ENCODE measurements at places on chromosomes 12 and 14.

DNA sequence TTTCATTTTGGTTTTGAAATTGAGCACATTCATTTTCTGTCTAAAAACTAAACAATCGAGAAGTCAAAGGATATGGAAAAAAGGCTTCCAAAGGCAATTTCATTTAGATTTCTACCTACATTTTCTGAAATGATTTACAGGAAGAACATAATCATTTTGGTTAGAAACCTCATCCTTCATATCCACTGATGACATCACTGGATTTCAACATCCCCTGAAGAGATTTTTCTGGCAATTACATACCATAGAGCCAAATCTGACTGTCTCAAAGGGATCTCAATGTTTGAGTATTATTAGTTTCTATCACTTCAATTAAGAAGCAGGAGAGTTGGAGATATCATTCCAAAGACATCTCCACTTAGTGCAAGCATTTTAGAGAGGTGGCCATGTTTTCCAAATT is 137.8 kb downstream of the TTC7B start:
- no peak for DNase-seq

DNA sequence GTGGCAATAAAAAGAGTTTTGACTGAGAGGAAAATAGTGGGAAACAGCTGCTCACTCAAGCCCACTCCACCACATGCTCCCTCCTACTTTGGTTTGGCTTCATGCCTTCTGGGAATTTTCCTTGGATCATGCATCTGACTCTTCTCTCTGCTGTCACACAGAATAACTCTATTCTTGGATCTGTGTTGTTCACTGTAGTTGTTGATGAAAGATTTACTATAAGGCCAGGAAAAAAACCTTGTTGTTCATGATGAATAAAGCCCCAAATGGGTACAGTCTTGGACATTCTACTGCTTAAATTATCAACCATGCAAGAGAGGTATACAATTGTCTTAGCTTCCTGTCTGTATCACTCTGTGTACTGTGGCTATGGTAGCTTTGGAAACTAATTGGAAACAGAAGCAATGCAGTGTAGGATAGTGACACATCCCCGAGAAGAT is 70.5 kb downstream of the TMX1 start:
- no peak for DNase-seq

GRCh38 chr14:75188520-75189268 is 12.3 kb upstream of the TMED10 start:
- DNase-seq: no peak

GRCh38 chr14:101584055-101584859 is 23.0 kb downstream of the DIO3 start:
- peak; percentile 10 for DNase-seq

- no peak for DNase-seq
Observed at GRCh38 chr14:91501951-91502930, 7.9 kb downstream of the PPP4R3A start.

GRCh38 chr12:73951956-73952703 is 585.5 kb upstream of the ATXN7L3B start:
- no peak for DNase-seq

- no peak for DNase-seq
Observed at GRCh38 chr14:21095430-21096205, 2.8 kb downstream of the ZNF219 start.

- DNase-seq: no peak
Observed at GRCh38 chr12:114658002-114658441, 26.0 kb downstream of the TBX3 start.

GRCh38 chr12:95762123-95762785 is 28.3 kb downstream of the NTN4 start:
- DNase-seq: no peak

GRCh38 chr12:48882972-48883304 is 17.3 kb upstream of the RND1 start:
- no peak for DNase-seq

- DNase-seq: no peak
Observed at GRCh38 chr14:79275292-79275655, 936.0 kb downstream of the DIO2 start.

DNA sequence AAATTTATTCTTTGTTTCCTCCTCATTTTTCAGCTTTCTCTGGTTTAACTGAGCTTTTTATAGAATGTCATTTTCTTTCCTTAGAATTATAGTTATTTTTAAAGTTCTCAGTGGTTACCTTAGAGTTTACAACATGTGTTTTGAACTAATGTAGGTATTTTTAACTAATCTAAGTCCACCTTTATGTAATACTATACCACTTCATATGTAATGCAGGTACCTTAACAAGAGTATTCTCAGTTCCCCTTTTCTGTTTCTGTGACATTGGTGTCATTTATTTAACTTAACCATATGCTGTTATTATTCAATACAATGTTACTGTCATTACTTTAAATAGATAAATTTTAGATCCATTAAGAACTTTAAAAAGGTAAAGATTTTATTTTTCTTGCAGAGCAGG is 30.3 kb upstream of the KCNC2 start:
- no peak for DNase-seq

DNA sequence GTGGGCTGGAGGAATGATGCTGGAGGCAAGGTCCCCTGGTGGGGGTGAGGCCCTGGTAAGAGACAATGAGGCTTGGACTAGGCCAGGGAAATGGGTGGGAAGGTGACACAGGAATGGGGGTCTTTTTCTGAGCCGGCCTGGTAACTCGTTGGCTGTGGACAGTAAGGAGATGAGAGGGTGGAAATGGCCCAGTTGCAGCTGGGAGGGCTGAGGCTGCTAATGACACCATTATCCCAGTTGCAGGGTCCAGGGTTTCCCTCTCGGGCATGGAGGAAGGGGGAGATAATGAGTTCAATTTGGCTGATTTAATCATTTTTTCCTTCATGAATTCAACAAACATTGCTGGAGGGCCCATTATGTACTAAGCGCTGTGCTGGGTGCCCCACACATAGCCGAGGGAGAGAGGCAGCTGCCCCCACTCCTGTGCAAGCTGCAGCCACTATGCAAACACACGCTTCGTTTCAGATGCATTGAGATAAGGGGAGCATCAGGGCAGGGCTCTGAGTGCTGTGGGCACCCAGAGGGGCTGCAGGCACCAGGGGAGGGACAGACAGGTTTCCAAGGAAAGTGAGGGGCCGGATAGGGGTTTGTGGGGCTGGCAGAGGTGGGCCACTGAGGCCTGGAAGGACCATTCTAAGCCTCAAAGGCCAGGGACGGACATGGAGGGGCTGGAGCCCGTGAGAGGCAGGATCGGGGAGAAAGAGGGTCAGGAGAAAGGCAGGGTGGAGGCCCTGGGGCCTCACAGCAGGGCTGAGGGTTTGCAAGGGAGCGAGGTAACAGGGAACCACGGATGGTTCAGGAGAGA is 43.2 kb upstream of the MEG3 start:
- no peak for DNase-seq

DNA sequence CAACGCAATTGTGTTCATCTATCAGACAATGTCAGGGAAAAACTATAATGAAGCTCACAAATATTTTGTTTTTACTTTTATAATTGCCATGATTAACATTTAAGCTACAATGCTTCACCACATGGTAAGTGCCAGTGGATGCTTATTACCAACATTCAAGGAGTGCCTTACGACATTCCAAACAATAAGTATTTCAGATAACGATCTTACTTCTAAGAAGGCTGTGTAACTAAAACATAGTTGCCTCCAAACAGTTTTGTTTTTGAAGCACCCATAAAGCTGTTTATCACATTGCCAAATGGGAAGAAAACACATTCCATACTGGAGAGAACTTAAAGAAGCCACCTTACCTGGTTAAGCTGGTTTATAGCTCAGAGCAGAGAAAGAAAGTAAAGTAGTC is 78.8 kb downstream of the RPS6KA5 start:
- DNase-seq: no peak

- no peak for DNase-seq
Observed at GRCh38 chr14:104980611-104981531, 2.7 kb upstream of the AHNAK2 start.

- peak; percentile 79 for DNase-seq
Observed at GRCh38 chr12:106753526-106753925, 21.0 kb upstream of the RIC8B start.

DNA sequence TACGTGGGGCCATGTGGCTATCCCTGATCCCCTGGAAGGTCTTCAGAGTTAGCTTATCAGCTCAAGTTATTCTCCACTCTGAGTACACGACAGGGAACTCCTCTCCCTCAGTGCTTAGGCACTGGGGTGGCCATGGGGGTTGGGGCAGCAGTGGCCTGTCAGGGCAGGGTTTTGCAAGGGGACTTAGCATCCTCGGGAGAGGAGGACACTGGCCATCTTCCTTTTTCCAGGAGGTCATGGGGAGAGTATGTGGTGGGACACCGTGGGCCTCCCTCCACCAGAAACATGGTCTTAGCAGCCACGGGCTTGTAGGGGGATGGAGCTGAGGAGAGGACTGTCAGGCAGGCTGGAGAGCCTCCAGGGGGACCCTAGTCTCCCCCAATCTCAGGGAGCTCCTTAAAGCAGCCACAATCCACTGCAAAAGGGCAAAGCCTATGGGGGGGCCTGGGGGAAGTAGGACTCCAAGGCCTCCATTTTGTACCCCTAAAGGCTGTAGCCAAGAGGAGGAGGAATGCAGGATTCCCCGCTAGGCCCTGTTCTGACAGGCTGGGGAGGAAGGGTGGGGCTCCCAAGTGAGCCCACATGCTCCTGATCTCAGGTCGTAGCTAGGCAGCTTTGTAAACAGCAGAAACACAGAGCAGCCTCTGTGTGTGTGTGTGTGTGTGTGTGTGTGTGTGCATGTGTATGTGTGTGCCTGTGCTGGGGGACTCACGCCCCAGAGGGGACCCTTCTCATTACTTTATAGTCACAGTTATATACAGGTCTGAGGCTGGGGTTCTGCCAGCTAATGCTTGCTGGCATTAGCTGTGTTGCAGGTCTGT is 36.6 kb downstream of the KRT80 start:
- peak; percentile 51 for DNase-seq

- DNase-seq: no peak
Observed at GRCh38 chr14:62468946-62469345, 576.3 kb downstream of the KCNH5 start.

DNA sequence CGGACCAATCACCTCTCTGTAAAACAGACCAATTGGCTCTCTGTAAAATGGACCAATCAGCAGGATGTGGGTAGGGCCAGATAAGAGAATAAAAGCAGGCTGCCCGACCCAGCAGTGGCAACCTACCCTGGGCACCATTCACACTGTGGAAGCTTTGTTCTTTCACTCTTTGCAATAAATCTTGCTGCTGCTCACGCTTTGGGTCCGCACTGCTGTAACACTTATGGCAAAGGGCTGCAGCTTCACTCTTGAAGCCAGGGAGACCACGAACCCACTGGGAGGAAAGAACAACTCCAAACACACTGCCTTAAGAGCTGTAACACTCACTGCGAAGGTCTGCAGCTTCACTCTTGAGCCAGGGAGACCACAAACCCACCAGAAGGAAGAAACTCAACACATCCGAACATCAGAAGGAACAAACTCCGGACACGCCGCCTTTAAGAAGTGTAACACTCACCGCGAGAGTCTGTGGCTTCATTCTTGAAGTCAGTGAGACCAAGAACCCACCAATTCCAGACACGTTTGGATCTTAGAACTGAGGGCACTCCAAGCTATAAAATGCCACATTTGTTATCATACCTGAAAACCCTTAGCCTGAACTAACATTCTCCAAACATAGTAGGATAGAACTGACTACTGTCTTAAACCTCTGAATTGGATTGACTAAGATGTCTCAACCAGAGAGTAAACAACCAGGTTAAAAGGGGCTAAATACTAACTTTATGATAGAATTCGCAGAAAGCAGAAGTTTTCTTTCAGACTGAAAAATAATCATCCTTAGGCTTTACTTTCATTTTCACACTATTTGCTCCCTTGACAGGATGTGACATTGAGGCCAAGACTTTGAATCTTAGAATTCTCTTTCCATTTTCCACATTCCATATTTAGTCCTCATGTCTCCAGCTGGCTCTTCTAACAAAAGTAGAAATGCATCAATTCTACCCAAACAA is 33.6 kb downstream of the CDKL1 start:
- peak; percentile 15 for DNase-seq

- DNase-seq: no peak
Observed at GRCh38 chr12:49244176-49244575, 20.7 kb upstream of the TUBA1C start.

DNA sequence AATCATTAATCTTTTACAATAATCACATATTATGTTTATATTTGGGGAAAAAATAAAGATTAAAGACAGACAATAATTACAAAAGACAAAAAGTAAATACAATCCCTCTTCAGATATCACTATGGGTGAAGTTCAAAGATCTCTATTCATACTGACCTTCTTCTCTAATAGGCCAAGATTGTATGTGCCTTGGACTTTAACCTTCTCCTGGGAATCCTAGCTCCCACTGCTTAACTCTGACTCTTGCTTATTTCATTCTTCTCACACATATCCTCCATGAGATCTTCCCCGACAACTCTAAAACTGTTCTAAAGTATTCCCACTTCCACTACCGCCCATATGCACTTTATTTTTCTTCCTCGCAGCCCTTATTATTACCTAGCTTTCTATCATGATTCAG is 83.8 kb downstream of the EEA1 start:
- DNase-seq: no peak

DNA sequence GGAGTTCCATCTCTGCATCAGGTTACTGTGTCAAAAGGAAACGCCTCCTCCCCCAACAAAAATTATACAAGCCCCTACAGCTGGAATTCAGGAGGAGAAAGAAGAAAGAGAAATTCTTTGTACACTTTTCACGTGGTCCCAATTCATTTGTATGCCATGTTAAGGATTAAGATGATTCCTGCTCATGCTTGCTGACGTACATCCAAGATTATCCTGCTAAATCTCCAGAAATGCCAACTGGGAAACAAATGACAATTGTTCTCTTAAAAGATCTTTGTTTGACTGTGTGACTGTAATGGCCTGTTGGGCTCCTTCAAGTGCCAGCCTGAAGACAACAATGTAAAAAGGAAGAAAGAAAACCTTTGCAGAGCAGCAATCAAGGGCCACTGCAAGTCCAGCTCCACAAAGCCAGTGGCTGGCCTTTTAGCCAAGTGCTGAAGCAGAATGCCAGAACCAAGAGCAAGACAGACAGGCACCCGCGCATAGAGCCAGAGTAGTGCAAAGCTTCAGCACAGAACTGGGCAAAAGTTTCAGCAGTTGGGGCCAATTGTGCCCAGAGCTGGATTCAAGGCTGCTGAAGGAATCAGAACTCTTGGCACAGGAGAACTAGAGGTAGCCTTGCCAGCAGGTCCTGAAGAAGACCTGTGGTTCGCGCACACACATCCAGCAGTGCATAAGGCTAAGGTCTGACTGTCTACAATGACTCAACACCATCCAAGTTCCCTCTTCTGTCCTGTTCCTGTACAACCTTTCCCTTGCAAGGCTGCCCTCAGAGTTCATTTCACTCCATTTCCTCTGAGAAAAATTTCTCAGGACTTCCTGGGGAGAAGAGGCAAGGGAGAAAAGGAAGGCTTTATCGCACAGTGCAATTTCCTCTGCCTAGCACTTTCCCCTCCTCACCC is 209.7 kb upstream of the BMP4 start:
- no peak for DNase-seq

GRCh38 chr12:1403417-1403816 is 191.0 kb downstream of the FBXL14 start:
- DNase-seq: no peak
